ENCODE measurements at places on chromosomes 4 and X.

DNA sequence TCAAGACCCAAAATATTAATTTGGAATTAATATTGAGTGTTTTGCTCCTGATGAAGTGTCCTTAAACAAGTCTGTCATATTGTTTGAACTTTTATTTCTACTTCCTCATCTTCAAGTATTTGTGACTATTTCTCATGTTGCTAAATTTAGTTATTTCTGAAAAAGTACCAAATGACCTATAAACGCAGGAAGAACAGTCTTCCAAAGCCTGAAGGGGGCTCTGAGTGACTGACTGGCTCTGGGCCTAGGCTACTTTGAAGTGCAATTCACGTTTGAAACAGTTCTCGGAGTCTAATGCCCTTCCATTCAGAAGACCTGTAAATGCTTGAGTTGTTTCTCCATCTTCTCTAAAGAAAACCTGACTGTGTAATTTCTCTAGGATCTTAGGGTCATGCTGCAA lies 26.5 kb downstream of the GALNT7 start:
- DNase-seq = no peak

DNA sequence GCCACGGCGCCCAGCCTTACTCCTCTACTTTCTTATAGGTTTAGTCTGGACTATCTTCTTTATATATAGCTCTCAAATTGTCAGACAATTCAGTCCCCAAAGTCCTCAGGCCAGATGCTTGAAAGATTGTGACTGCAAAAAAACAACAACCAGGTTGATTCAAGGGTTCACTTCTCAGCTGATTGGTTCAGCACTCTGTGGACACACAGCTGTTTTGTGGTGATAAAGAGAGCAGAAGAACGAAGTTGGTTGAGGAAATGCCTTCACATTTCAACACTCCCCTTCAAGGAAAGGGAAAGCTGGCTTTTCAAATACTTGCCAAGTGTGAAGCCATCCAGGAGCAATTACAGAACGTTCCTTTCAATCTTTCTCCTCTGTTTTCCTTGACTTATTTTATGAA lies 166.8 kb downstream of the SHROOM3 start:
- no peak for DNase-seq

DNA sequence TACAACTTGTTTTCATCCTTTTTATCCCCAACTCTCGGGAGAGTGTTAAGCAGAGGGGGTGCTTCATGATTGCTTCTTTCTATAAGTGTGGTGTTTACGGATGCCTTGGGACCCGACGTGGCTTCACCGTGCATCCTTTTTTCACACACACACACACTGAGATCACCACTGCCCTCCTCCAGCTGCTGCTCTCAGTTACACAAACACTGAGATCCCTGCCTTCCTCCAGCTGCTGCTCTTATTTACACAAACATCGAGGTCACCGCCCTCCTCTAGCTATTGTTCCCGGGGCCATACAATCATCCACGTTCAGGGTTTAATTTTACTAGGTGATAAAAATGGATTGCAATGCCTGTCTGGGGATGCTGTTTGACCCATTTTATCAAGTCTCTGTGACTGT lies 155.4 kb upstream of the FAM9B start:
- no peak for DNase-seq

DNA sequence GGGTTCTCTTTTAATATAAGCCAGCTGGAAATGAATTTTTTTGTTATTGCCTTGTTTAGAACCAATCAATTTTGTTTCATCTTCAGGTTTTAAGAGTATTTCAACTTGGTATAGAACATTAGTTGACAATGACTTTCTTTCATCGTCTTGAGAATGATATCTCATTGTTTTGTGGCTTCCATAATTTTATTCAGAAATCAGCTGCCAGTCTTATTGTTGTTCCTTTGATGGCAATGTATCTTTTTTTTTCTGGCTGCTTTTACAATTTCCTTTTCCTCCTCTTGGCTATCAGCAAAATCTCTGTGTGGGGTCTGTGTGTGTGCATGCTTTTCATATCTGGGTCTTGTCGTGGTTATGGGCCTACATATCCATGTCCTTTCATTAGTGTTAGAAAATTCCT lies 1536.4 kb upstream of the TENM3 start:
- DNase-seq = no peak

DNA sequence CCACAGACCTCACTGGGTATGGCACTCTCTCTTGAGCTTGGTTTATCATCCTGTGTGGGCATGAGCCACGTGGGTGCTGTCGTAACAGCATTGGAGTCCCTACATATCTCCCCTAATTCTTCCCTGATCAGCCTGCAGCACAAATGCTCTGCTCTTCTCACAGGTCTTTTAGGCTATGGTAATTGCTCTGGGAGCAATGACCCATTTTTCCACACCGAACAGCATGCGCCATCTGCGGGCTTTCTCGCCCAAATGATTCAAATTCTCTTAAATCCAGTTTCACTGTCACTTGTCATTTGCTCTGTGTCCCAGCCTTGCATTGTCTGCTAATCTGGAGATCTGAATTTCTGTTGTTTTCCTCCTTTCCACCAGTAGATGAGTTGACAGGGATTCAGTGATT lies 48.9 kb upstream of the GATB start:
- no peak for DNase-seq

DNA sequence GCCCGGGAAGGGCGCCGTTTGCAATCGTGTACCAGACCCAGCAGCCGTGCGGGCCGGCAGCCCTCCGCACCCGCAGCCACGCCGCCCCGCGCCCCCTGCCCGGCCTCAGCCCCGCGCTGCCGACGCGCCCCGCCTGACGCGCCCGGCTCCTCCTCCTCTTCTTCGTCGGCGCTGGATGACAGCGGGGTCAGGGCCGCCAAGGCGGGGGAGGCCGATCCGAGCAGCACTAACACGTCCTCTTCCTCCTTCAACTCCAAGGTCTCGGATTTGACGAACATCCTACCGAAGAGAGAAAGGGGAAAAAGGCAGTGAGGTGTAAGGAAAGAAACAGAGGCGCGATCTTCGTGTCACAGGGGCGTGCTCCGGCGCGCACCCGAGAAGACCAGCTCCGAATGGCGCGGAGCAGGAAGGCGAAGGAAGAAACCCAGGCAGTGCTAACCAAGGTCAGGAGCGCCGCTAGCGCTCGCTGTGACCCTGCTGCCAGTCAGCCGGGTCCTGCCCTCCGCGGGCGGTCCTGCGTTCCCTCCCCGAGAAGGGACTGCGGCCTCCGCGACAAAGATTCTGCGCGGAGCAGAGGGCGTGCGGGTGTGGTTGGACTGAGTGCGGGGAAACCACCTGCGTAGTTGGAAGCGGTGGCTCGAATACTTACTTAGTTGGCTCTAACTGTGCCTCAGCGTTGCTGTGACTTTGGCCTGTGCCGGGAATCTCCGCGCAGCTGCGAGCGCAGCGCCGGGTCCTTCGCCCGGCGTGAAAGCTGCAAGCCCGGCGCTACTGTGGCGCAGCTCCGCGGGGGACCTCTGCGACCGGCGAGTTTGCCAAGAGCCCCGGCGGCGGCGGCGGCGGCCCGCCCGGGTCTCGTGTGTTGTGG lies 548 bp downstream of the NEUROG2 start:
- peak; percentile 44 for DNase-seq

GRCh38 chr4:54368281-54369265 lies 139.5 kb downstream of the PDGFRA start:
- DNase-seq = no peak

GRCh38 chr4:4800646-4801408 lies 58.6 kb upstream of the MSX1 start:
- peak; percentile 24 for DNase-seq

DNA sequence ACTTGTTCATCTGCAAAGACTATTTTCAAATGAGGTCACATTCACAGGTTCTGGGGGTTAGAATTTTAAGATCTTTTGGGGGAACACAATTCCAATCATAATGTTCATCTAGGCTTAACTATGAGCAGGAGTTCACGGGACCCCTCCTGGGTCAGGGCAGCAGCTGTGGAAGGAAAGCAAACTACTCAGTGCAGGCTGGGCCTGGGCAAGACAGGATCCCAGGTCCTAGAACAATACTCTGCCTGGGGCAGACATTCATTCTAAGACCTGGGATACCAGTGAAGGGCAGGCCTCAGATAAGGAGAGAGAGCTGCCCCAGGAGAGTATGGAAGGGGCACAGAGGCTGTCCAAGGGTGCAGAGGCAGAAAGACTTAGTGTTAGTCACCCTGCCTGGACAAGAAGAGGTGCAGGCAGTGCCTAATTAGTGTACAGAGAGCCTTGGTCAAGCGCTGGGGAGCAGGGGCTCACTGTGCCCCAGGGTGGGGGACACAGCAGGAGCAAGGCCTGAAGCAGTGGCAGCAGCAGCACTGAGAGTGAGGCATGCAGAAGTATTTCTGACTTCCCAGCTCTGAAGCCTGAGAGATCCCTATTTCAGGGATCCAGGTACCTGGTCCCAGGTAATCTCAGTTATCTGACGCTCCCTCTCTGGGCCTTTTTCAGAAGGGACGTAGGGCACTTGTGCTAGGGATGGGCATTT lies 123.0 kb upstream of the MAMLD1 start:
- DNase-seq = no peak
